ENCODE measurements at places on chromosomes 6 and 20.

GRCh38 chr6:134211297-134211696 lies 106.6 kb downstream of the SGK1 start:
- DNase-seq: no peak

DNA sequence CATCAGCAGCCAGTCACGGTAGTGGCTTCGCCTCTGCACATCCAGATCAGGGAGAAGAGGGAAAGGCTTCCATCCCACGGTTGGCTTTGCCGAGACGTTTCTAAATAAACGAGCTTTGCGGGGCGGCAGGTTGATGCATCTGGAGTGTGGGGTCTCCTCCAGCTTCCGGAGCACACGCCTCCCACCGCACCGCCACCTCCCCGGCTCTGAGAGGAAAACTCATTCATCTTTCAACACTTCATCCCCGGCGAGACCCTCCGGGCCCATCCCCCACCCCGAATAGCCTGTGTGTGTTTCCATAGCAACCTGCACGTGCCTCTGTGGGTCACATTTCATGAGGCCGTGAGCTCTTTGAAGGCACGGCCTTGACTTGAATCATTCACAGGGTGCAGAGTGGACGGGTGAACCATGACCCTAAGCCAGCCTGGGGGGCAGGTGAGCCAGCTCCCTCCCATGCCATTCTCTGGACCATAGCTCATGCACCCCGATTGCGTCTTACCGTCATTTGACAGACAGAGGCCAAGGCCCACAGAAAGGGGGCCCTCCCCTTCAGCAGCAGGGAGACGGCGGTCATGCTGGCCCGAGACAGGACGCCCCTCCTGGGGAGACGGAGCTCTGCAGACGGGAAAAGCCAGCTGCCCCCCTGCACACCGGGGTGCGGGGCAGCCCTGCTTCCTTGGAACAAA lies 16.2 kb upstream of the CHRNA4 start:
- no peak for DNase-seq

DNA sequence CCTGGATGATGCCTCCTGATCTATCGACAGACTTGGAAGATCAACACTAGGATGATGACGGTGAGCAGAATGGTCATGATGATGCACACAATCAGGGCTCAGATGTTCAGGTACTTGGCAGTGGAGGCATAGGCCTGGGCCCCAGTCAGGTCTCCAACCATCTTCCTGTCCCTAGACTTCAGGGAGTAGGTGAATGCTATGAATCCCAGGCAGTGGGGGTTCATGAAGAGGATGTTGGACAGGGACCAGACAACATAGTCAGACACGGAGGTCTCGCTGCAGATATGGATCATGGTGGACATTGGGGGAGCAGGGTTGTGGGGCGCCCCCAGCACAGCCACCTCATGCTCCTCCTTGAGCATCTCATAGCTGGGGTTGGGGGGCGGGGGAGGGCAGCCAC lies 27.5 kb downstream of the HLA-F start:
- no peak for DNase-seq

DNA sequence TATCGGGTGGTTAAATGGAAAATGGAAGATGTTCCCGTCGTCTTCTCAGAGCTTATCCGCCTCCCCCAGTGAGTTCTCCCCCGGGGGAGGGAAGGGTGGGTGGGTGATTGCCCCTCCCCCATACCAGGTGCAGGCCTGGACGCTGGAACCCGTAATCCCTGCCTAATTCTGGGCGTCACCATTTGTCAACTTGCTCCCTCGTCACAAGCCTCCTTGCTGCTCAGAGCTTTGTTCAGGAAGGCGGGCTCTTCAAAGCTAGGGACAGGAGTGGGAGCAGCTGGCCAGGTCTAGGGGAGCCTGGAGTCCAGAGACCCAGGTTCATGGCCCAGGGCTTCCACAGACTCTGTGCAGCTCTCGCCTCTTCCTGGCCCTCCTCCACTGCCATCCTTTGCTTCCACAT lies 25.6 kb downstream of the CDH22 start:
- no peak for DNase-seq

- no peak for DNase-seq
Observed at GRCh38 chr6:121791396-121792315, 356.2 kb downstream of the GJA1 start.

GRCh38 chr6:30555816-30556065 lies 548 bp downstream of the GNL1 start:
- DNase-seq: no peak

DNA sequence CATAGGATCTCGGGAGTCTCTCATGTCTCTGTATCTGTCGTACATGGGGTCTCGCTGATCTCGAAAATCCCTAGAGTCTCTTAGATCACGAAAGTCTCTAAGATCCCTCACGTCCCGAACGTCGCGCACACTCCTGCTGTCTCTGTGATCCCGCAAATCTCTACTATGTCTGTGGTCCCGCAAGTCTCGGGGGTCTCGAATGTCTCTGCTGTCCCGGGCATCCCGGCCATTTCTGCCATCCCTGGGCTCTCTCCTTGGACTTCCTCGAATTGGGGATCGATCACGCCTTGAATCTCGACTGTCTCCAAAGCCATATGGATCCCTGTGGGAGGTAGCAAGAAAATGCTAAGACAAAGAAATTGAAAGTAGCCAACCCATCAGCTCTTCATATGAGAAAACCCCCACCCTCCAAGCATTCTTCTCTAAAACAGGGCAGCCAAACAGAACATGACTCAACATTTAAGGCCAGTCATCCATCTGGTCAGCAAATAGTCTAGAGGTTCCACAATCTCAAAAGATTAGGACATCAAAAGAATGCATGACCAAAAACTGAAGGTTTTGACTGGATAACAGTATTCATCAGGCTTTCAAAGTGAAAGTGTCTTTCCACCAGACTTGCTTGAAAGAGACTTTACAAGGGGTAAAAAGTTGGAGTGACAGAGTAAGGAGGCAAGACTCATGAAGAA lies 19.4 kb downstream of the NCOA5 start:
- DNase-seq: no peak

DNA sequence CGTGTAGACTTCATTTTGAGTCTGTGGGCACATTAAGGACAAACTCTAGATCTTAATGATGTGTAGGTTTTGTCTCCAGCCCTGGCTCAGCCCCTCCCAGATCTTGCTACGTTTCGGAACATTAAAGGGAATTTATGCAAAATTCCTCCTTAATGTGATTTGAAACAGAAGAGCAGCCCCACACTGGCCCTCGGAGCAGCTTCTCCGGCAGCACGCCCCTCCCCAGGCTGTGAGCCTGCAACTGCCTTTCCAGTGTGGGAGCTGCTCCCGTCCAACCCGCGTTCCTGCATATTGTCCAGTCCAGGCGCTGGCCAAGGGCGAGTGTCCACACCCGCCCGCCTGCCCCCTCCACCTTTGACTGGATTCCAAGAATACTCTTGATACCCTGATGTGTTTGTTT lies 257.2 kb downstream of the TAF4 start:
- DNase-seq: no peak

GRCh38 chr20:34713194-34713943 lies 9.2 kb downstream of the TP53INP2 start:
- DNase-seq: no peak

- no peak for DNase-seq
Observed at GRCh38 chr6:142002825-142003405, 129.8 kb upstream of the GJE1 start.

DNA sequence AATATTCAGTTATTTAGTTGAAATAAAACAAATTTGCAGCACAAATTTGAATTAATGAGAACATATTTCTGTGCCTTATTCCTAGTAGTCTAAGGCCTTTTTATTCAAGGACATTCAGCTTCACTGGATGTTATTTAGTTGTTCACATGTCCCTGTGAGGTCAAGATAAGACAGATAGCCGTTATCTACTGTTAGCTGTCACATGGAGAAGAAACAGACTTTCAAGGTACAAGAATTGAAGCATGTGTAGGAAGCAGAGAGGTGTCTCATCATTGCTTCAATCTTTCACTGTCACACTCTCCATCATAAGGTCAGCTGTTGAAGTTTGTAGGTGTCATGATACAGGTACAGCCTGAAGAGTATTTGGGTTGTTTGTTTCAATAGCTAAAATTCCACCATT lies 112.9 kb upstream of the JAG1 start:
- no peak for DNase-seq

GRCh38 chr6:141521440-141521839 lies 611.3 kb upstream of the GJE1 start:
- DNase-seq: no peak

DNA sequence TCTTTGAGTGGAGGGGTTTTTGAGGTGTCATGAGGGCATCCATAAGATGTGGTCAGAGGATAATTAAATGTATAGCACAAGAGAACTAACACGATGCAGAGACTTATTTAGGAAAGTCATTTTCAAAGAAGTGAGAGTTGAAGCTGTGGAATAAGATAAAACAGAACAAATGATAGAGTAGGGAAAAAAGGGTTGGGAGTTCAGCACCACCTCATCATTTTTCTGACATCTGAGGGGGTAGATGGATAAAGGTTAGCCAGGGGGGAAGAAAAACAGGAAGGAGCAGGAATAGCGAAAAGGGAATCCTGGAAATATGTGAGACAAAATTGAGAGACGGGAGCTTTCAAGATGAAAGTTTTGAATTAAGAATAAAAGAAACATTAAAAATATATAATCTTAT lies 434.2 kb downstream of the NKAIN2 start:
- DNase-seq: no peak

DNA sequence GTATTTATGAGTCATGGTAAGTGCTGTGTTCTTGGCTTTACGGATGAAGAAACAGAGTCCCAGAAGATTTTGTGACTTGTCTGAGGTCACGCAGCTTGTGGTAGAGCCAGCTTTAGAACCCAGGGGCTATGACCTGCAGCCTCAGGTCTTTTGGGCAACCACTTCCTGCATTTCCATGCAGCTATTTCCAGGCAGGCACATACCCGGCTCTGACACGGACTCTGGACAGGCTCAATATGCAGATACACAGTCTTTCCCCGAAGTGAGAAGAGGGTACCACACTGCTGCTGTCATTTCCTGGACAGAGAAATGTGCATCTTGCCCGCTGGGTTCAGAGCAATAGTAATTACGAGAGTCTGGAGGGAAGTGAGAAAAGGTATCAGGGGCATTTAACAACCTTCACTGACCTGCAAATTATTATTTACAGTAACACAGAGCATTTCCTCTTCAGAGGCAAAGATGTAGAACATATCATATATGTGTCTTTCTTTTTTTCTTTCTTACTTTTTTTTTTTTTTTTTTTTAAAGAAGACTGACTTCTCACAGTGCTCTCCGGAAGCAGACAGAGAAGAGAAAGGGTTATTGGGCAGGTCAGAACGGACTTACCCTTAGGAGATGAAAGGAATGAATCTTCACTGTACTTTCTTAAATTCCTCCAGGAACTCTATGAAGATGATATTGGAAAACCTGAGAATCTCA lies 185.1 kb downstream of the CLIC5 start:
- DNase-seq: peak; percentile 15

GRCh38 chr6:33926451-33926850 lies 122.6 kb upstream of the MLN start:
- DNase-seq: no peak

GRCh38 chr20:63374504-63374903 lies 13.4 kb upstream of the CHRNA4 start:
- DNase-seq: no peak

DNA sequence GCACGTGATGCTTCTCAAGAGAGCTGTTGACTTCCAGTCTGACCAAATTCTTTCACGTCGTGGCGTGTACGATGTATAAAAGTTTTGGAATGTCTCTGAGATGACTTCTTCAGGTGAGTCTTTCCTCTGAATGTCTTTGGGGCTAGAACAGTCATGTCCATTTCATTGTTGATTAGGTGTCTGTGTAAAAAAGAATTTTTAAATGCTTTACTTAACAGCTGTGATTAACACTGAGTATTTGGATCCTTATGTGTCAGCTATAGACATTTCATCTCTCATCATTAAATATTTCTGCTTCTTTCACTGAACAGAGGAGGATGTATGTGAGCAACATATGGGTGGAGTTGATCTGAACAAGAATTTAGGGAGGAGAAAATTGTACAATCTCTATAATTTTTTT lies 29.3 kb upstream of the KIF13A start:
- DNase-seq: no peak

DNA sequence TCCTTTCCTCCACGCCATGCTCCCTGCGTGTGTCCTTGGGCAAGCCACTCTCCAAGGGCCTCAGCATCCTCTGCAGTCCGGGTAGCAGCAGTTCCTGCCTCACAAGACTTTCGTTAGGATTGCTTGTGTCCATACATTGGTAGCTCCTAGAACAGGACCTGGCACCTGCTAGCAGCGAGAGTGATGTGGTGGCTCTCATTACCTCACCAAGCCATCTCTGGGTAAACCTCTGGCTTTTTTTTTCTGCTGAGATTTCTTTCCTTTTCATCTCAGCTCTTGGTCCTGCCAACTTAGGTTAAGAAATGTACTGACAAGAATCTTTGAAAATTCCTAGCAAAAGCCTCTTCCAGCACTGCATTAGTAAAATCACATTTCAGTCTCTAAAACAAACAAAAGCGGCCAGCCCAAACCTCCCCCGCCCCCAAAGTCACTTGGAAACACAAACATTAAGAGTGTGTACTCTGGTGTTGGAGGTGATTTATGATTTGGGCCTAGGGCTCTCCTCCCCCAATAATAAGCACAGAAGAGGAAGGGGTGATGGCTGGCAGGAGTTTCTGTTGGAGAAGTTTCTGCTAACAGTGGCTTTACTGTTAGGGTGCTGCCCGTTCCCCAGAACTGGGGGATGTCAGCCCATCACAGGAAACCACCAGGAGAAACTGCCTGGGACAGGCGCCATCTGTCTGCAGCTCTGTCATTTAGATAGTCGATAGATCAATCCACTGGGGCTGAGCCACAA lies 199.2 kb downstream of the CD83 start:
- no peak for DNase-seq

DNA sequence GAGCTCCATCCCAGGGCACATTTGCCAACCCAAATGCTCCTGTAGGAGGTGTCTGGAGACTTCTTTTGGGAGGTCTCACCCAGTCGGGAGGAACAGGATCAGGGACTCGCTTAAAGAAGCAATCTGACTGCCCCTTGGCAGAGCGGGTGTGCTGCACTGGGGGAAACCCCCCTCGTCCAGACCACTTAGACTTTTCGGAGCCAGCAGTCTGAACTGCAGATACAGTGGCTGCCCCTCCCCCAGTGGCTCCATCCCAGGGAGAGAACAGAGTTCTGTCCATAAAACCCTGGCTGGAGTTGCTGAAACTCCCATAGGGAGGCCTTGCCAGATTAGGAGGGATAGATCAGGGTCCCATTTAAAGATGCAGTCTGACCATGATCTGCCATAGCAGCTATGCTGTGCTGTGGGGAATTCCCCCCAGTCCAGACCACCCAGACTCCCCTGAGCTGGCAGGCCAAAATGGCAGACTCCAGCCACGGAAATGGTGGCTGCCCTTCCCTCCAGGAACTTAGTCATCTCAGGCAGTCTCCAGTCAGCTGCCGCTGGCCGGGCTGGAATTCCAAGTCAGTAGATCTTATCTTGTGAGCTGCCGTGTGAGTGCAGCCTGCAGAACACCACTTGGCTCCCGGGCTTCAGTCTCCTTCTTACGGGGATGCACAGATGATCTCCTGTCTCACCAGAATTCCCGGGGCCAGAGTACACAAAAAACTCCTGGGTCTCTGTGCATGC lies 278.1 kb upstream of the SASH1 start:
- no peak for DNase-seq
